Keratinocyte (primary cell): ENCODE measurements at places on chromosomes 7 and 10. TPM values are rescaled to one million over a fixed set of nuclear protein-coding genes. Genes with fewer than 3 reads are reported as not detected.

DNA sequence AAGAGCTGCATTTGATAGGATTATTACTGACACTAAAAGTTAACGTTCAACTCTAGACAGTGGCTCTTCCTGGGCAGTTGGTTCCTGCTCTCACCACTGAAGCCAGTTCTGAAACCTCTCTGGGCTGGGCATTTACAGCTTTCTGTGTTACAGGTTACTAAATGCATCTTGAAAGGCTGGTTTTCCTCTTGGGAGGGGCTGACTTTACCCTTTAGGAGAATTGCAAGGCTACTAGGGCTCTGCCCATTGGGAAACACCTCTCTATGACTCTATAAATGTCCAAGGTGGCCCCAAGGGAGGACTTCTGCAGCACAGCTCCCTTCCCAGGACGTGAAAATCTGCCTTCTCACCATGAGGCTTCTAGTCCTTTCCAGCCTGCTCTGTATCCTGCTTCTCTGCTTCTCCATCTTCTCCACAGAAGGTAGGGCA, at the start of gene GPR15LG:
TSS of gene GPR15LG (plus strand) at position 301 of the 429 bp plus-strand sequence. CDS start at position 352, 51 bp downstream.
- no peak for DNase-seq

The NODAL gene
- polyA plus RNA-seq = 0.30 to 0.46 TPM (median 0.45 TPM) in 3 replicates

The HUS1 gene
- 24.7 to 36.3 TPM (median 29.8 TPM) in 3 replicates for polyA plus RNA-seq

The ZC3HAV1 gene
- 21.4 to 46.1 TPM (median 31.7 TPM) in 3 replicates for polyA plus RNA-seq

GRCh38 chr7:17432793-17433192, 134.3 kb downstream of the AHR start:
- DNase-seq = no peak

- DNase-seq = no peak
Measured at GRCh38 chr7:100752994-100753393, 19.6 kb downstream of the ZAN start.

DNA sequence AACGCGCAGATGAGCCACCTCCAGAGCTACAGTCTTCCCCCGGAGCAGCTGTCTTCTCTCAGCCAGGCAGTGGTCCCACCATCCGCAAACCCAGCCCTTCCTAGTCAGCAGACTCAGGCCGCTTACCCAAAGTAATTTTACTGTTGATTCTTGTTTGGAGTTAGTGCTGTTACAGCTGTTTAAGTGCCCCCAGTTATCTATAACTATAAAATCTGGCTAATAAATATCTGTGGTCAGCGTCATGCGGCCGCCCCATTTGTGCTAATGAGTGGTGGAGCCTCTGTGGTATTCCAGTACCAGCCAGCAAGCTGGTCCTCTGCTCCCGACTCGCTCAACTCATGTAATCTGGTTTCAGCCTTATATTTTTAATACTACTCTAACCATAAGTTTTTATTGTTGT, 43.2 kb upstream of the TMEM236 start:
- DNase-seq = no peak

The POLL gene
- 11.6 to 18.6 TPM (median 11.9 TPM) in 3 replicates for polyA plus RNA-seq

DNA sequence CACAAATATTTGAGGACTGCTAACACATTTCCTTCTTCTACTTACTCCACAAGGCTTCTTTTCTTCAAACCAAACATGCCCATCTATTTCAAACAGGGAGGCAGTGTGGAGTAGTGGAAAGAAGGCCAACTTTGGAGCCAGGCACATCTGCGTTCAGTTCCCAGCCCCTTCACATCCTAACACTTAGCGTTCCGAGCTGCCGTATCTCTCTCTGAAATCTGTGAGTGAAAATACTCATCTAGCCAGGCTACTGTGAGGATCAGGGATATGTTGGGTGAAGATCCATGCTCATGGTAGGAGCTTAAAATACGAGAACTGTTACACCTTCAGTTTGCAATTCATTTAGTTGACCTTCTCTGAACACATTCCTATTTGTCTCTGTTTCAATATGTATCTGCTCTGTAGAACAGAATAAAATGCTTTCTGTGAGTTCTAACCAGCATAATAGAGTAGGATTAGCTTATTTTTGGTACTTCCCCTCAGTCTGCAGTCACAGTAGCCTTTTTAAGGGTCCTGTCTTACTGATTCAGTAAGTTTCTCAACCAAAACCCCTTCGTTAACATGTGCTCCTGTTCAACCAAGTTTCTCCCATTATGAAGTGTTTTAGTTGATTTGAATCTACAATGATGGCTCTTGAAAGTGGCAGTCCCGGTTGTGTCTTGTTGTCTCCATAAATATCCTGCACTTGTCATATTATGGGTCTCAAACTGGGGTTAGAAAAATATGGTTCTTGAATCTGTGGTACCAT, 3.3 kb upstream of the MEST start:
- DNase-seq = no peak

The PON2 gene
- polyA plus RNA-seq = 59.5 to 98.1 TPM (median 87.1 TPM) in 3 replicates

The C10orf67 gene
- polyA plus RNA-seq = 0.07 to 0.26 TPM (median 0.26 TPM) in 3 replicates

DNA sequence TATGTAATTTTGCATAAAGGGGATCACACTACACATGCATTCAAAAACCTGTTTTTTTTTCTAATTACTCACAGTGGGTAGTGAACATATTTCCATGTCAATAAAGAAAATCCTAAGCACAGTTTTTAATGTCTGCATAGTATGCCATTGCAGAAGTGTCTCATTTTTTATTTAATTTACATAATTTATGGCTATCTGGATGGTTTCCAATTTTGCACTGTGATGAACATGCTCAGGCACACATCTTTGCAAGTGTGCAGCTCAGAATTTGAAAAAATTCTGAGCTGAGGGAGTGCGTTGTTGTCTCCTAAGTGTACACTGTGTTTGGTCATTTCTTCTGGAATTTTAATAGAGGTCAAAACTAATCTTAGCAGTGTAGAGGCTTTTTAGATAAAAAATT, 2.2 kb downstream of the NPFFR1 start:
- no peak for DNase-seq

GRCh38 chr7:55052081-55052480, 33.3 kb downstream of the EGFR start:
- no peak for DNase-seq

DNA sequence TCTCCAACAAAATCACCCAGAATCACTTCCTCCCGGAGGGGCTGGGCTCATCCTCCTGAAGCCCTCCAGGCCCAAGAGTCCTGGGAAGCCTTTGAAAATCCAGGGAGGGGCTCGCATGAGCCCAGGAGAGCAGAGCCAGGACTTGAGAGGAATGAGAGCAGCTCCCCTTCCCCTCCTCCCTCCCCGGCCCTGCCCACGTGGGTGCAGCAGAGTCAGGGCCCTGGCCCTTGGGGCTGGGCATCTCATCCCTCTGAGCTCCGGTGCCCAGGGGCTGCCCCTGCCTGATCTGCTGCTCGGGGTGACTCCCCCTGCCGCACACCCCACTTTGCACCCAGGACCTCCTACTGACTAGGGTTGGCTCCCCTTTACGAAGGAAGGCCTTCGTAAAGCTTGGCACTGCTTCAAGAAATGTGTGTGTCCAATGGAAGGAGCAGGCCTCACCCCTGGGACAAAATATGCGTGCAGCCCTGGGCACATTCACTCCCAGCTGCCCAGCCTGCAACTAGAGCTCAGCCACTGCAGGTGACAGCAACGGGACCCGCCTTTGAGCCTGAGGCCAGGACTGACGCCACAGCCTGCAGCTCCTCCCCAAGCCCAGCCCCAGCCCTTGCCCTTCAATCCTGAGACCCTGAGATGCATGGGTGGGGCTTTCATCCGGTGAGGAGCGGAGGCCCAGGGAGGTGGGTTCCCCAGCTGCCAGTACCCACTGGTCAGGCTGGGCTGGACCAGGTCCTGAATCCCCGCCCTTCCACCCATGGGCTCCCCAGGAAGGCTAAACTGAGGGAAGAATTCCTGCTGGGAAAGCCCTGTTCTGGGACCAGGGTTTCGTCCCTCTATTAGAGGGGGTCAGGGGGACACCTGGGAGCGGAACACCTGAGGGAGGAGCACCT, 21.8 kb downstream of the PWWP2B start:
- no peak for DNase-seq

GRCh38 chr7:9657257-9657656, 1223.8 kb downstream of the NXPH1 start:
- DNase-seq = no peak

DNA sequence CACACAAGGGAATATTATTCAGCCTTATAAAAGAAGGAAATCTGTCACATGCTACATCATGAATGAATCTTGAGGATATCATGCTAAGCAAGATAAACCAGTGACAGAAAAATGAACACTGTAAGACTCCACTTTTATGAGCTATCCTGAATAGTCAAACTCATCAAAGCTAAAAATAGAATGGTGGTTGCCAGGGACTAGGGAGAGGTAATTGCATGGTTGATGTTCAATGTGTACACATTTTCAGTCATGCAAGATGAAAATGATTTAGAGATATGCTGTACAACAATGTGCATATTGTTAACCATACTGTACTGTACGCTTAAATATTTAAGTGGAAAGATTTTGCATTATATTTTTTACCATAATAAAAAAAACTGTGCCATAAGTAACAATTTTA, 1349.1 kb downstream of the XPNPEP1 start:
- DNase-seq = no peak

- DNase-seq = no peak
Measured at GRCh38 chr10:131078131-131078881, 233.2 kb downstream of the TCERG1L start.

The CYP3A4 gene
- polyA plus RNA-seq = not detected in 3 replicates

DNA sequence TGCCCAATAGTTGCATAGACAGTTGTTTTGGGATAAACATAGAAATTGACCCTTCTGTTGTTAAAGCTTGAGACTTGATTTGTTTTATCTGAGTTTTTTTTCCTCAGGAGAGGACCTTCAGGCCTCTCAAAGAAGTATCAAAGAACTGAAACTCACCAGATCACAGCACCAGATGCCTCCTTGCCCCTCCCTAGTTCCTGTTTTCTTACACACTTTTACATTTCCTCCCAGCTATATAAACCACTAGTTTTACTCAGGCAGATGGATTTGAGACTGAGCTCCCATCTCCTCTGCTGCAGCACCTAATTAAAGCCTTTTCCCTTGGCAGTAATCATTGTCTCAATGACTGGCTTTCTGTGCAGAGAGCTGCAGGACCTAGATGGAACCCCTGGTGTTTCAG, 150.6 kb upstream of the NRG3 start:
- no peak for DNase-seq

DNA sequence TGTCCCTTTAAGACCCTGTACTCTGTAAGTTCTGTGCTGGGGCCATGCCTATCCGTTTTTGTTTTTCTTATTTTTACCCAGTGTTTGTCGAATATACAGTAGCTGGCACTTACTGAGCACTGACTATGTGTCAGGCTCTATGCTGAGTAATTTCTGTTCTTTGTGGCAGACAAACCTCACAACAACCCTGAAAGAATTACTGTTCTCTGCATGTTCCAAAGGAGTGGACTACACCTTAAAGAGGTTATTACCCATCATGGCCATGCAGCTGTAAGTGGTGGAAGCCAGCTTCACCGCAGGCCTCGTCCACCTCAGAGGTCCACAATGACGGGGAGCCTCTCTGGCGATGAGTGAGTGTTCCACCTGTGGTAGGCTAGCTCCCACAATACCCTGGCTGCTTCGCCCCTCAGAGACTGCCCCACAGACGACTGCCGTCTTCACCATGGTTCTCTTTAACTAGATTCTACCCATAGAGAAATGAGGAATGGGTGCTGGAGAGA, 30.1 kb upstream of the RBM20 start:
- no peak for DNase-seq

- peak; percentile 9 for DNase-seq
Measured at GRCh38 chr10:42952349-42952748, 124.5 kb upstream of the RET start.

- DNase-seq = no peak
Measured at GRCh38 chr7:30937416-30937815, 25.8 kb downstream of the AQP1 start.

The MYH16 gene
- 0.55 to 2.2 TPM (median 0.69 TPM) in 3 replicates for polyA plus RNA-seq

- no peak for DNase-seq
Measured at GRCh38 chr10:8444630-8445029, 390.1 kb downstream of the GATA3 start.
